ENCODE measurements at places on chromosomes 2 and 18.

DNA sequence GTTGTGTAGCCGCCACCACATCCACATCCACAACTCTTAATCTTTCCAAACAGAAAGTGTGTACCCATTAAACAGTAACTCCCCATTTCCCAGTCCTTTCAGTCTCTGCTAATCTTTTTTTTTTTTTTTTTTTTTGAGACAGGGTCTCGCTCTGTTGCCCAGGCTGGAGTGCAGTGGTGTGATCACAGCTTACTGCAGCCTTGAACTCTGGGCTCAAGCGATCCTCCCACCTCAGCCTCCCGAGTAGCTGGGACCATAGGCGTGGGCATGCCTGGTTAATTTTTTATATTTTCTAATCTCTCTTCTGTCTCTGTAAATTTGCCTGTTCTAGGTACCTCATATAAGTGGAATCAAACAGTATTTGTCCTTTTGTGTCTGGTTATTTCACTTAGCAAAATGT, 3.6 kb downstream of the EIF2AK2 start:
- no peak for DNase-seq

- DNase-seq, result no peak
Measured at GRCh38 chr2:1793001-1793867, 48.9 kb upstream of the PXDN start.

DNA sequence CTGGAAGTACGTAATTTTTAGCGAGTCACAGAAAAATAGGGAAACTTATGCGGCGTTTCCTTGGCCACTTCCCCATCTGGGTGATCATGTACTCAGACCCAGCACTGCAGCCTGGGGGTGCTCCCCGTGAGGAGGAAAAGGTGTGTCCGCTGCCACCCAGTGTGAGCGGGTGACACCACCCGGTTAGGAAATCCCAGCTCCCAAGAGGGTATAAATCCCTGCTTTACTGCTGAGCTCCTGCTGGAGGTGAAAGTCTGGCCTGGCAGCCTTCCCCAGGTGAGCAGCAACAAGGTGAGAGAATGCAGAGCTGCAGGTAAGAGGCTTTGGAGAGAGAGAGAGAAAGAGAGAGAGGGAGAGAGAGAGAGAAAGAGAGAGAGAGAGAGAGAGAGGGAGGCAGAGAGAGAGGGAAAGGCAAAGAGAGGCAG, at the start of gene IL1R2:
Gene IL1R2, plus strand, starts transcription at position 240 of the 425 bp plus-strand sequence. CDS start 16,616 bp downstream, outside the sequence.
- no peak for DNase-seq

DNA sequence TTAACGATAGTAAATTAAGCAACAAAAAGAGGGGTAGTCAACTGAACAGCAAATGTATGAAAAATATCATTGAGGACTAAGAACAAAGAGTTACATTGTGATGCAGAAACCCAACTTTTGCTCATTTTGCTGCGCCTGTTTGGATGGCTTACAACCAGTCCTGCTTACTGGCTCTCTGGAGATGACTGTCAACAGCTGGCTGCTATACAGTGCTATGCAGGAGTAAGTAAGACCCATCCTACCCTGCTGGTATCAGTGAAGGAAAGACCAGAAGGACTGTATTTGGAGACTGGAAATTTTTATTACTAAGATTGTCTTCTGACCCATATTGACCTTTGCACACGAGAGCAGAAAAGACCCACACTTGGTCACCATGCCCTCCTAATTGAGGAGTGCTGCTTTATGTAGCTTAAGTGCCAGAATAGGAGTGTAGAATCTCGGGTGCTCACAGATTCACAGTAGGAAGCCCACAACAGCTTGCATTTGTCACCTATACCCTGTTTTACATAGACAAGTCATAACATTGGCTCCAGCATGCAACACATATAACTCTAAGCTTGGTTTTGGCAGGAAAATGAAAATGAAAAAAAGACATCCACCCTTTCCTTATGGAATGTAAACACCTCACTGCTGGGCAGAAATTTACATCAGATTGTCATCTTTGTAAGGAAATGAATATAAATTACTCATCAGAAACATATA, 1915.0 kb upstream of the CELF4 start:
- no peak for DNase-seq

- peak; percentile 25 for DNase-seq
Measured at GRCh38 chr2:134460583-134460998, 206.7 kb downstream of the MGAT5 start.

- DNase-seq, result no peak
Measured at GRCh38 chr2:51093016-51093415, 61.1 kb upstream of the NRXN1 start.

- DNase-seq, result no peak
Measured at GRCh38 chr18:36811430-36811829, 17.4 kb downstream of the TPGS2 start.

- DNase-seq, result no peak
Measured at GRCh38 chr2:21245565-21245964, 121.8 kb downstream of the TDRD15 start.

DNA sequence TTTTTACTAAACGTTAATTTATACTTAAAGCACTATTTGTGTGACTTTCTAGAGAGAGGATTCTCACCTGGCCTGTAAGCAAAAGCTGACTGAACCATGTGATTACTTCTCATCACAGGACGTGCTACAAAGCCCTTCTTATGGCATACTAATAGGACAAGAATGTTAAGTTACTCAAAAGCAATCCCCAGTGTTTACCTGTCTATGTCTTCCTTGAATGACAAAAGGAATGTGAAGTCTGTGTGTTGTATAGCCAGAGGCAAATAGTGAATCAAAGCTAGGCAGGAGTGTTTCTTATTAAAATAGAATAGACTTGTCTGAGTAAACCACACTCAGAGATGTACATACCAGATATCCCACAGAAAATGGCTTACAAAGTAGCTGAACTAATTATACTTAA, 1465.5 kb downstream of the SUCLG1 start:
- no peak for DNase-seq

GRCh38 chr2:197251576-197251975, 59.0 kb downstream of the ANKRD44 start:
- DNase-seq, result no peak

GRCh38 chr2:121707344-121707919, 29.2 kb downstream of the NIFK start:
- no peak for DNase-seq

DNA sequence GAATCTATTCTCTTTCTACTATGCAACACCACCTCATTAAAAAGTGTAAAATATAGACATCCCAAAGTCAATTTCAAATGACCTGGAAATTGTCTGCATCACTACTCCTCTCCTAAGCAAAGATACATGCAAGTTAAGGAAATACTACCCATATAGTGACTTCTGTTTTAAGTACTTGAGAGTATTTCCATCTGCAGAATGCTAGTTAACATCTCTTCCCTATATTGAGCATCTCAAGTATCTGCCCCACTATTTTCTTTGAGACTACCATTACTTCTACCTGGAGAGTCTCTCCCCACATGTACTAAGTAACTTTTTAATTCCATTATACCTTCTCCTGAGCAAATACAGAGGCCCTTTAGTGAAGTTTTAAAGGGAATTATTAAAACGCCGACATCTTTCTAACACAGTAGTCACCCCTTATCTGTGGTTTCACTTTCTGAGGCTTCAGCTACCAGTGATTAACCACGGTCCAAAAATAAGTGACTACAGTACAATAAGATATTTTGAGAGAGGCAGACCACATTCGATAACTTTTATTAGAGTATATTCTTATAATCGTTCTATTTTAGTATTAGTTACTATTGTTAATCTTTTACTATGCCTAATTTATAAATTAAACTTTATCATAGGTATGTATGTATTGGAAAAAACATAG, 21.8 kb downstream of the CWC22 start:
- no peak for DNase-seq

GRCh38 chr2:3405876-3406275, 26.4 kb downstream of the TRAPPC12 start:
- DNase-seq, result no peak

DNA sequence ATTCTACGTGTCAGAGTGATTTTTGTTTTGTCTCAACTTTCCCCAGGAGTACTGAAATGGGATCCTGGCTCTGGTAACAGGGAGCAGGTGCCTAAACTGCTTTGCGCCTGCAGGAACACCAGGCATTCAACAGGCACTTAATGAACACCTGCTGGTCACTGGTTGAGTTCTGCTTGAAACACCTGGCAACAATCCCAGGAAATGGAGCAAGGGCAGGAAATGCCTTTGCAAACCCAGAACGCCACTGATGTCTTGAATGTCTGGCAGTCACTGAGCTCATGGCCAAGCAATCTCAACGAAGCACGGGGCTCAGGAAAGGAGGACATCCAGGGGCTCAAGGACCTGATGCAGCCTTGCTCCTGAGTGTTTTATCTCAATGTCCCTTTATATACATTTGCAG, 360.0 kb upstream of the RAB6C start:
- DNase-seq, result no peak

DNA sequence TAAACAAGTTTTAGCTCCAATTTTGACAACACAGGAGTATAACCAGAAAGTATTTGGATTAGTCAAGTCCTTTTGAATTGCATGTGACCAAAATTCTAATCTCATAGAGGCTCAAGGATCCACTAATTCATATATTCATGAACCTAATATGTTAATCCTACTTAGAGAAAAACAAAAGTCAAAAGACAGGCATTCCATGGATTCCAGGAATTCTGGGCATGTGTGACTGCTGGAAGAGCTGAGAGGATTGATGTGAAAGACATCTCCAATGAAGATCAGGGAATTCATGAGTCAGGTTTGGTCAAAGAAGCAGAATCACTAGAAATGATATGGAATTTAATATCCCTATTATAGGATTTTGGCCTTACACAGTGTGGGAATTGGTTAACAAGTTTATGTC, 1494.6 kb upstream of the DDX18 start:
- DNase-seq, result no peak

GRCh38 chr2:48015421-48015820, 109.1 kb upstream of the FBXO11 start:
- no peak for DNase-seq

- no peak for DNase-seq
Measured at GRCh38 chr2:19600506-19600905, 242.1 kb upstream of the OSR1 start.

DNA sequence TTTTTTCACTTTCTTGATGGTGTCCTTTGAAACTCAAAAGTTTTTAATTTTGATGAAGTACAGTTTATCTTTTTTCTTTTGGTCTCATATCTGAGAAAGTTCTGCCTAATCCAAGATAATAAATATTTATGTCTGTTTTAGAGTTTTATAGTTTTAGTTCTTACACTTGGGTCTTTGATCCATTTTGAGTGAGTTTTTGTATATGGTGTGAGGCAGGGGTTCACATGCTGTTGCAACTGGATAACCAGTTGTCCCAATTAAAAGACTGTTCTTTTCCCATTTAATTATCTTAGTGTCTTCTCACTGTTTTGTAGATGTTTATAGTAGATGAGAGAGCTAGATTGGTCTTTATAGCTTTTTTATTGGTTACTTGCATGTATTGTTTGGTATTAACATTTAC, 43.6 kb downstream of the TET3 start:
- no peak for DNase-seq

DNA sequence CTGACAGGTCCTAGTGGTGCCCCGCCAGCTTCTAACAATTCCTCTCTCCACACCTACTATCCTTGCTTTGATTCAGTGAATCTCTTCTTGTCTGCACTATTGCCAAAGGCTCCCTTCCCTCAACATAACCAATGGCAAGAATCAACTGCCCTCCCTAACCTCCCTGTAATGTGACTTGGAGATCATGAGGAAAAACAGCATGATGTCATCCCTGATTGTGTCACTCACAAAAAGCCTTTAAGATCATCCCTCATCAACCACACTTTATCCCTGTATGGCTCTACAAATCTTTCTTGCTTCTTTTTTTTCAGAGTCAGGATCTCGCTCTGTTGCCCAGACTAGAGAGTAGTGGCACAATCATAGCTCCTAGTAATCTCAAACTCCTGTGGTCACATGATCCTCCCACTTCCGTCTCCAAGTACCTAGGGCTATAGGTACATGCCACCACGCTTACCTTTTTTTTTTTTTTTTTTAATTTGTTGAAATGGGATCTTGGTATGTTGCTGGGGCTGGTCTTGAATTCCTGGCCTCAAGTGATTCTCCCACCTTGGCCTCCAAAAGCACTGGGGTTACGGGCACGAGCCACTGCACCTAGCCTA, 19.7 kb downstream of the SAP130 start:
- DNase-seq, result no peak

- DNase-seq, result peak; percentile 10
Measured at GRCh38 chr2:1798115-1798784, 53.9 kb upstream of the PXDN start.

DNA sequence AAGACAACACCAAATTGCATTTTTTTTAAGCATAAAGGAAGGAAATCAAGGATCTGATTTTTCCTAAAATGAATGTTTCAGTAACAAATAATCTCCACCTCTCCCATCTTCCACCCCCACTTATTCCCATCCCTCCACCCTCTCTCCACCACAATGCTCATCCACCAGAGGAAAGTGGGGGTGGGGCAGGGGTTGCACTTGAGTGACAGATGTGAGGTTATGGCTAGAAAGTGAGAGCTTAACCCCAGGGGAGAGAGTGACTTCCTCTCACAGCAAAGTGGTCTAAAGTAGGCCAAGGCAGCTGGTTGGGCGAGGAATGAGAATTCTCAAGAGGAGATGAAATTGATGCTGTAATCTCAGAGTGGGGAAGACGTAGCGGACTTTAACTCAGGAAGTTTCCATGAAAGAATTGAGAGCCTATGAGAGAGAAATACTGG, 104.7 kb downstream of the HNRNPLL start:
- DNase-seq, result no peak

DNA sequence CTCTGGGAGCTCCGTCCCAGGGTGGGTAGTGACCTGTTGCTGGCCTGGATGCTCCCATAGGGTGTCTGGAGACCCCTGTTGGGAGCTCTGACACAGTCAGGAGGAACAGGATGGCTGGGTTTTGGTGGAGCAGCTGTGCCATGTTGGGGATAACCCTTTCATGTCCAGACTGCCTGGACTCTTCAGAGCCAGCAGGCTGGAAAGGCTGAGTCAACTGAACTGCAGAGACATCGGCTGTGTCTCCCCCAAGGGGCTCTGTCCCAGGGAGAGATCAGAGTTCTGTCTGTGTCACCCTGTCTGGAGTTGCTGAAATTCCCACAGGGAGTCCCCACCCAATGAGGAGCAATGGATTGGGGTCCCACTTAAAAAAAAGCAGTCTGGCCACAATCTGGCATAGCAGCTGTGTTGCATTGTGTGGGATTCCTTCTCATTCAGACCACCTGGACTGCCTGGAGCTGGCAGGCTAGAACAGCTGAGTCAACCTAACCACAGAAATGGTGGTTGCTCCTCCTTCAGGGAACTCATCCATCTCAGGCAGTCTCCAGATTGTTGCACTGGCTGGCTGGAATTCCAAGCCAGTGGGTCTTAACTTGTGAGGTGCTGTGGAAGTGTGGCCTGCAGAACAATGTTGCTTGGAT, 37.2 kb downstream of the AGPS start:
- DNase-seq, result no peak

- no peak for DNase-seq
Measured at GRCh38 chr2:145799595-145800108, 1279.7 kb upstream of the ZEB2 start.

GRCh38 chr2:10260130-10260529, 42.6 kb upstream of the HPCAL1 start:
- no peak for DNase-seq

GRCh38 chr2:231515603-231516002, 14.6 kb downstream of the NMUR1 start:
- DNase-seq, result no peak

GRCh38 chr2:157821519-157822131, 54.5 kb downstream of the ACVR1 start:
- no peak for DNase-seq

Measured in GDM1 (cell line).